ENCODE measurements at places on chromosomes 3 and 15.
A peak's percentile ranks its signal among the peaks of the same experiment; 100 is the strongest.

DNA sequence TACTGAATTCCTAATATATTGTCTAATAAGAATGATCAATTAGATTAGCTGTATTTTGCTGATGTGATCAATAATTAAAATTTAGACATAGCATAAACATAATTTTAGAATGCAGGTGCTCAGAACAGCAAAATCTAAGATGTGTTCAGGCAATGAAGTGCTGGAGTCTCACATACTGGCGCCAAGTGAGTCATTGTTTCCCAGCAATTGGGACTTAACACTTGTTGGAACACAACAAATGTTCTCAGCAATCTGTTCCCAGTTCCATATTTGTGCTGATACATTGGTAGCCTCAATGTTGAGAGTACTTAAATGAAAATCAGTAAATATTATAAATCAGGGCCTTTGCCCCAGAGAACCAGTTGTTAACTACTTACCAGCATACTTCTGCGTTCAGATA, 619.0 kb downstream of the ROBO1 start:
- DNase-seq = no peak

- DNase-seq = no peak
Observed at GRCh38 chr15:93152951-93153350, 63.9 kb upstream of the RGMA start.

- no peak for DNase-seq
Observed at GRCh38 chr15:50886611-50887345, 21.7 kb upstream of the AP4E1 start.

GRCh38 chr3:190512666-190513065, 1.2 kb upstream of the IL1RAP start:
- DNase-seq = no peak

DNA sequence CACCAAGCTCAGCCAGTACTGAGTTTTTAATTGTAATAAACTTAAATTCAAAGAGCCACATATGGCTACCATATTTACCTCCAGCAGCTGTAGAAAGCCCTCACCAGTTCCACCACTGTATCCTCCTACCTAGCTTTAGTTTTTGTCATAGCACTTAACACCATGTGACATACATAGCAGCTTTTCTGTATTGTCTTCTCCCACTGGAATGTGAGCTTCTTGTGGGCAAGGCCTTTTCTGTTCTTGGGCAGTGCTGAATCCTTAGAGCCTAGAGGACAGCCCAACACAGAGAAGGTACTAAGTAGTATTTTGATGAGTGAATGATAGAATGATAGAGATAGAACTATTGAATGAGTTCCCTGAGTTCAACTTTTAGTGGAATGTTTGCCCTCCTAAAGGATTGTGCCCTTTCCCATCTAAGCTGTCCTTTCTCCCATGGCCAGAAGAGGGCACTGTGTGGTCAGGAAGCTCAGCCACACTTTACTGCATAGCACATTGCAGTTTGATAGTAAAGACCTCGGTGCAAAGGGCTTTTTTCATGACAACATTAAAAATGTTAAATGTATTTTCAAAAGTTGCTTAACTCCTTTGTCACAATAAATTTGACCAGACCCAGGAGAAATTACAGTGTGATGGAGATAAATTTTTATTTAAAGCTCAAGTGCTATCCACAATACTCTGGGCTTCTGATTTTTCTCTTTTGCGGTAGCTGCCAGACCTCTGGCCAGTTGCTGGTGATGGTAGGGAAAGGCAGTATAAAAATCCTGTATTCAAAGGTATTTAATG, 115.8 kb downstream of the GHSR start:
- DNase-seq = peak; percentile 54

- no peak for DNase-seq
Observed at GRCh38 chr3:98824256-98824655, 61.1 kb downstream of the ST3GAL6 start.

DNA sequence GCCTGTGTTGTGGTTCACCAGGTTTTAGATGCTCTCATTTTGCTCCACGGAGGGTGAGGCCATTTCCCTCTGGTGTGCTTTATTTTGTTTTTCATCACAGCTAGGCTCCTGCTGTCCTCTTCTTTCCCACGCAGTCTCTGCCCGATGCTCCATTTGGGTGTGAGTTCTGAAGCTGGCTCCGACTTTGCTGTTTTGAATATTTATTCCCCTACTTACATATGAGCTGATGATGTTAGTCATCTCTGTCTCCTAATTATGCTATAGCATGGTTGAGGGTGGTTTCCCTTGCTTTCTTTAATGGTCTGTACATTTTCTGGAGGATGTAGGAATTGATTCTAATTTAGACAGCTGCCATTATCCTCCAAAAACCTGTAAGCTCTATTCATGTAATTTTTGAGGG, 168.1 kb upstream of the MYRIP start:
- no peak for DNase-seq

DNA sequence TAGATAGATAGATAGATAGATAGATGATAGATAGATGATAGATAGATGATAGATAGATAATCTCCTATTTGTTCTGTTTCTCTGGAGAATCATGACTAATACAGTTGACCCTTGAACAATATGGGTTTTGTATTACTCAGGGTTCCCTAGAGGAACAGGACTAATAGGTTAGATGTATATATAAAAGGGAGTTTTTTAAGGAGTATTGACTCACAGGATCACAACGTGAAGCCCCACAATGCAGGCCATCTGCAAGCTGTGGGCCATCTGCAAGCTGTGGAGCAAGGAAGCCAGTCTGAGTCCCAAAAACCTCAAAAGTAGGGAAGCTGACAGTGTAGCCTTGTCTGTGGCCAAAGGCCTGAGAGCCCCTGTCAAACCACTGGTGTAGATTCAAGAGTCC, 67.6 kb downstream of the PYDC2 start:
- DNase-seq = no peak

- DNase-seq = no peak
Observed at GRCh38 chr3:139894643-139894989, 40.4 kb upstream of the CLSTN2 start.

DNA sequence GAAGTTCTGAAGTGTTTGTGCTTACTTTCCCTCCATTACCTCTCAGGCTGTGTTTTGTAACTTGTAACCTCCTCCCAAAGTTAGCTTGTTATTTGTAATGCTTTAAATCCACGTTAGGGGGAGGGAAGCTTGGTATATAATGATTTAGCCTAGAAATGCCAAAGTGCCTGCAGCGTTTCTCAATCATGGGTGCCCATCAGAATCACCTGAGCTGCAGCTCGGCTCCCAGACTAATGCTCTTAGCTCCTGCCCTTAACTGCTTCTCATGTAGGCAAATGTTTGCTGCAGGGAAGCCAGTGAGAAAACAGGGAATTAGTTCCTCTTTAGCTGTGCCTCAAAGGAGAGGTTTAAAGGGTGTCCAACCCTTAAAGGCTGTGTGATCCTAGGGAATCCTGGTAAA, 219.2 kb upstream of the NAALADL2 start:
- no peak for DNase-seq

GRCh38 chr3:12280357-12280806, 8.5 kb upstream of the PPARG start:
- no peak for DNase-seq

DNA sequence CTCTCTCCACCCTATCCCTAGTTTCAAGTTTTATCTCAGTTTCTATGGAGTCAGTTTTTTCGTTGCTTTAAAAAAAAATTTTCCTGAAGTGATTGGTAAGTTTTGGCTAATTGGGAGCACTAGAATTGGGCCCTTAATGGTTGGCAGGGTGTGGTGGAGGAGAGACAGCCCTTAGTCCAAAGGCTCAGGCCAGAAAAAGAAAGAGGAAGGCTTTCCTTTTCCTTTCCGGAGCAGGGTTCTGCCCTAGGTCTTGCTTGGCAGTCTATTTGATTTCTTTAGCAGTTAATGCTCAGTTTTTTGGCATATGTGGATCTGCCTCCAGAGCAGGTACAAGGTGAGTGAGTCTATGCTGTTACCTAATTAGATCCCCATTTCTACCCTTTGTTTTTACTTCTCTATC, 22.7 kb downstream of the CTNNB1 start:
- DNase-seq = no peak

- no peak for DNase-seq
Observed at GRCh38 chr3:47523310-47524073, 10.0 kb upstream of the ELP6 start.

GRCh38 chr15:63449731-63450130, 54.7 kb upstream of the USP3 start:
- no peak for DNase-seq

DNA sequence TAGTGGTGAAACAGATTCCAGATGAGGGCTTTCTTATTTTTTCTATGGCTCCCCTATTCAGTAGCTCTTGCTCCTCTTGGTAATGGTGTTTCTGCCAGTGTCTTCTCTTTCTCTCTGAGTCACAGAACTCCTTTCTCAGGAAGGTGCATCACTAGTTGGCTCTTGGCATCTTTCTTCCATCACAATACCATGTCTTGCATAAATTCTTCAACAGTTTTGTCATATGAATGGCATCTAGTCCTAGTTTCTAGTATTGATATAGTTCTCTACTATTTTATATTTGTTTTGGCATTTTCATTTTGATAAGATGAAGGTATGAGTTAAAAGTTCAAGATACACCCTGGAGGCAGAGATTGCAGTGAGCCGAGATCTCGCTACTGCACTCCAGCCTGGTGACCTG, 51.0 kb downstream of the REC114 start:
- DNase-seq = no peak

DNA sequence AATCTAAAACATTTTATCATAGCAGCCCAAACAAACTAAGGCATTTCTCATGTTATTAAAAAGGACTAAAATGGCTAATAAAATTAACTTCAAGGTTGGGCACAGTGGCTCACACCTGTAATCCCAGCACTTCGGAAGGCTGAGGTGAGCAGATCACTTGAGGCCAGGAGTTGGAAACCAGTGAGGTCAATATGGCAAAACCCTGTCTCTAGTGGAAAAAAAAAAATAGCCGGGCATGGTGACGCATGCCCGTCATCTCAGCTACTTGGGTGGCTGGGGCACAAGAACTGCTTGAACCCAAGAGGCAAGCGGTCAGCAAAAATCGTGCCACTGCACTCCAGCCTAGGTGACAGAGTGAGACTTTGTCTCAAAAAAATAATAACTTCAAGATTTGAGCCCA, 110.2 kb downstream of the NR2E3 start:
- DNase-seq = no peak

- no peak for DNase-seq
Observed at GRCh38 chr3:16266714-16267113, 1.7 kb downstream of the OXNAD1 start.

Measured in SW480 (cell line).